Activated CD4-positive, alpha-beta T cell treated with anti-CD3 and anti-CD28 coated beads, Interleukin-2, amount 10 ng/mL, durations not matched to agents 24 days and 14 days (primary cell): ENCODE measurements at places on chromosomes 4 and X. TPM values are rescaled to one million over a fixed set of nuclear protein-coding genes. Genes with fewer than 3 reads are reported as not detected.

Gene MAGEA10
- total RNA-seq = not detected in 2 replicates

Gene NEUROG2
- 0.16 and 0.17 TPM in 2 replicates for total RNA-seq

Gene ETDB
- total RNA-seq = not detected in 2 replicates

Gene NPY2R
- not detected in 2 replicates for total RNA-seq

Gene NFXL1
- total RNA-seq = 11.2 and 15.0 TPM in 2 replicates

Gene HHIP
- not detected in 2 replicates for total RNA-seq

Gene IL2RG
- total RNA-seq = 337 and 348 TPM in 2 replicates

Gene PPP1R2C
- not detected in 2 replicates for total RNA-seq

Gene FATE1
- not detected in 2 replicates for total RNA-seq

Gene BEX4
- total RNA-seq = 4.2 and 5.9 TPM in 2 replicates

Gene CXorf49
- total RNA-seq = not detected in 2 replicates

Gene HELT
- not detected in 2 replicates for total RNA-seq

Gene PPARGC1A
- total RNA-seq = not detected in 2 replicates

Gene RASSF6
- total RNA-seq = not detected in 2 replicates

Gene RAB41
- not detected in 2 replicates for total RNA-seq

Gene PNMA6F
- total RNA-seq = not detected in 2 replicates

Gene CSAG2
- not detected in 2 replicates for total RNA-seq

Gene UCP1
- total RNA-seq = not detected in 2 replicates

Gene SPANXN4
- not detected in 2 replicates for total RNA-seq

Gene ZNF630
- 0.19 and 0.33 TPM in 2 replicates for total RNA-seq

Gene TRIM60
- total RNA-seq = not detected in 2 replicates

Gene FANCB
- 18.9 TPM in 2 replicates for total RNA-seq

Gene UGT2B11
- total RNA-seq = not detected in 2 replicates

Gene PABPC4L
- not detected in 2 replicates for total RNA-seq

Gene CCKAR
- not detected in 2 replicates for total RNA-seq

Gene FAM9B
- total RNA-seq = not detected in 2 replicates

Gene FAM184B
- total RNA-seq = not detected in 2 replicates

Gene PAGE5
- total RNA-seq = not detected in 2 replicates

Gene CENPVL2
- not detected in 2 replicates for total RNA-seq

Gene PRICKLE3
- 21.9 and 22.7 TPM in 2 replicates for total RNA-seq

Gene SPANXA2
- total RNA-seq = not detected in 2 replicates

Gene MTNR1A
- not detected in 2 replicates for total RNA-seq

Gene ANK2
- total RNA-seq = 2.5 and 2.6 TPM in 2 replicates

Gene CSN1S1
- not detected in 2 replicates for total RNA-seq

Gene MAGED4
- total RNA-seq = not detected in 2 replicates

Gene HSFX1
- 0.50 and 0.58 TPM in 2 replicates for total RNA-seq

Gene PCDH18
- not detected in 2 replicates for total RNA-seq

Gene PRRG3
- total RNA-seq = not detected in 2 replicates

Gene NR3C2
- total RNA-seq = 0.14 and 0.28 TPM in 2 replicates

Gene ARSJ
- total RNA-seq = not detected in 2 replicates

Gene DOK7
- total RNA-seq = not detected in 2 replicates

Gene SMIM31
- total RNA-seq = not detected in 2 replicates

Gene ITM2A
- 102 and 113 TPM in 2 replicates for total RNA-seq

Gene NXF2B
- not detected in 2 replicates for total RNA-seq

Gene P2RY8
- total RNA-seq = 19.1 and 19.5 TPM in 2 replicates

Gene PNMA3
- 0.90 and 1.1 TPM in 2 replicates for total RNA-seq

Gene MFAP3L
- 0.12 and 1.1 TPM in 2 replicates for total RNA-seq

Gene APELA
- total RNA-seq = not detected in 2 replicates

Gene APLN
- total RNA-seq = 0.65 and 0.66 TPM in 2 replicates

Gene SOX3
- total RNA-seq = not detected in 2 replicates

Gene MAGEE1
- total RNA-seq = 1.8 and 2.0 TPM in 2 replicates
